Activated CD8-positive, alpha-beta memory T cell treated with anti-CD3 and anti-CD28 coated beads for 1 hour (primary cell): ENCODE measurements at places on chromosomes 11 and 22.

- DNase-seq: no peak
Observed at GRCh38 chr22:39956932-39957664, 3.1 kb upstream of the TMA7B start.

DNA sequence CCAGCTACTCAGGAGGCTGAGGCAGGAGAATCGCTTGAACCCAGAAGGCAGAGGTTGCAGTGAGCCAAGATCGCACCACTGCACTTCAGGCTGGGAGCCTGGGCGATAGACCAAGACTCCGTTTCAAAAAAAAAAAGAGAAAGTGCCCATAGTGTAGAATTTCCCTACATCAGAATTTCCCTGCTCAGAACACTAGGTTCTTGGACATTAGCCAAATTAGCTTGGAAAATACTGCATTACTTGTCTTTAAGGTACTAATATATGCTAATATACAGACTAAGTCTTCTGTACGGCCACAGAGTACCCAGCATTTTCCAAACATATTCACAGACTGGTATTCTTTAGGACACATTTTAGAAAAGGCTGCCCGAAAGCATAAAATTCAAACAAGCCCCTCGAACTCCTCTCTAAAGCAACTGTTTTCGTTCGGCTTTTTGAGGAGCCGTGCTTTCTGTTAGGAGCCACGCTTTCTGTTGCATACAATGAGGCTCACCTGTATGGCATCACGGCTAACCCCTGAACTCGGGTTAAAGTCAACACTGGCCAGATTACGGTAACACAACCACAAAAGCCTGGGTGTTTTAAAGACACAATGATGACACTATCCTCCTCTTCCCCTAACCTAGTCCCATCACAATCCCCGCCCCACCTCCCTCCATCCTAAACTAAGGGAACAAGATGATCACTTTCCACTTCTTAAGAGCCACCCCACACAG is 18.4 kb downstream of the TNKS1BP1 start:
- no peak for DNase-seq

GRCh38 chr11:121909596-121909995 is 206.4 kb downstream of the BLID start:
- no peak for DNase-seq

GRCh38 chr22:27863556-27863955 is 55.5 kb downstream of the PITPNB start:
- no peak for DNase-seq

DNA sequence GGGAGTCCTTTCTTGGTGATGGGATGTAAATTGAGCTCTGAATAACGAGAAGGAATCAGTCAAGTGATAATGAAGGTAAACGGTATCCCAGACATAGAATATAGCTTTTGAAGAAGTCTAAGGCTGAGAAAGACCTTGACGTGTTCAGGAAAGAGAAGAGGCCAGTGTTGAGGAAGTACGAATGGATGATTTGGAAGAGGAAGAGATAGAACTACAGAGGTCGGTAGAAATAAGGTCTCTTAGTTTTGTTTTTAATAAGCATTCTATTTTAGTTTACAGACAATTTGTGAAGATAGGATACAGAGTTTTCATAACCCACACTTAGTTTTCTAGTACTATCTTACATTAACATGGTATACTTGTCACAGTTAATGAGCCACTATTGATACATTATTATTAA is 1598.1 kb downstream of the FAM181B start:
- DNase-seq: no peak

DNA sequence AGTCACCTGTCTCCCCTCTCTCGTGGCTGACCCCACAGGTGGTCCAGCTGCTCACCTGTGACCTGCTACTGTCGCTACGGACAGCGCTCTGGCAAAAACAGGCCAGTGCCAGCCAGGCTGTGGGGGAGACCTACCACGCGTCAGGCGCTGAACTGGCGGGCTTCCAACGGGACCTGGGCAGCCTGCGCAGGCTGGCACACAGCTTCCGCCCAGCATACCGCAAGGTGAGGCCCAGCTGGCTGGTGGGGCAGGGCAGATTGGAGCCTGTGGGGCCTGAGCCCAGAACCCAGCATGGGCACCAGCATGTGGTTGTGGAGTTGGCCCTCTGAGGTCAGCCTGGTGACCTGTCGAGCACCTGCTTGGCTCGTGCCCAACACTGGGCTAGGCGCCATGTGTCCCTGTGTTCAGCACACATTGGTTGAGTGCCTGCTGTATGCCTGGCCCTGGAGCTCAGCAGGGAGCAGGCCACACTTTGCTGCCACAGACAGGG is 11.9 kb downstream of the SHISA8 start:
- no peak for DNase-seq

GRCh38 chr11:74437441-74438042 is 29.8 kb downstream of the KCNE3 start:
- DNase-seq: no peak
